ENCODE measurements at places on chromosomes 7 and 10.

DNA sequence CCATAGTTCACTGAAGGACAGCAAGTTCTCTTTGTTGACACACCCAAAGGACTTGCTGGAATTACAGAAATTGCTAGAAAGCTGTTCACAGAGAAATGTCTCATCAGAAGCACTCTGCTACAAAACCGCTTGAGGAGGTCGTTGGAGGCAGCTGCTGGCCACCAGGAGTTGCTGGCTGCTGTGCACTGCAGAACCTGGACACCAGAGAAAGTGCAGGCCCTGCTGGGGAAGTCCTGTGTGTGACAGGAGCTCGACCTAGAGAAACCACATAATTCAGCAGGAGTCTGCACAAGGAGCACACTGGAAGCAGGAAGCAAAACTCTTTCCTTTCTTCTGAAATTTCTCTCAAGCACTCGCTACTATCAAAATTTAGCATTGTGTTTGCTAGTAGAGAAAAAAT, 461.5 kb upstream of the GHITM start:
- no peak for DNase-seq

GRCh38 chr10:128263891-128264688, 137.9 kb upstream of the MKI67 start:
- DNase-seq = no peak

- DNase-seq = no peak
These were observed 252.8 kb downstream of the TRIL start for GRCh38 chr7:28705350-28705749.

DNA sequence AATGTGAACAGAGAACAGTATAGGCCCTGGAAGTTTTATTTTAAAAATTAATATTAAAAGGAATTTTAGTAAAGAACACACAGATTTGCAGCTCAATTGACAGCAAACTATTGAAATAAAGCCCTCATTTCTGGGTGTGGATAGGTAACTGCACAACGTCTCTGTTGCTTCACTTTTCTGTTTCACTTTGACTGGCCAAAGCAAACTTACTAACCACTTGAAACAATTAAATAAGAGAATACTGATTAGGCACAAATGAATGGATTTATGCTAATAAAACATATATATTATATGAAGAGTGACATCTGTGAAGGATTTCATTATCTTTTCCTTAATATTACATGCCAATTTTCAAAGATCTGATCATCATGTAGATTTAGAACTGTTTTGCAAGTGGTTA, 11.9 kb downstream of the ZNF804B start:
- DNase-seq = no peak

DNA sequence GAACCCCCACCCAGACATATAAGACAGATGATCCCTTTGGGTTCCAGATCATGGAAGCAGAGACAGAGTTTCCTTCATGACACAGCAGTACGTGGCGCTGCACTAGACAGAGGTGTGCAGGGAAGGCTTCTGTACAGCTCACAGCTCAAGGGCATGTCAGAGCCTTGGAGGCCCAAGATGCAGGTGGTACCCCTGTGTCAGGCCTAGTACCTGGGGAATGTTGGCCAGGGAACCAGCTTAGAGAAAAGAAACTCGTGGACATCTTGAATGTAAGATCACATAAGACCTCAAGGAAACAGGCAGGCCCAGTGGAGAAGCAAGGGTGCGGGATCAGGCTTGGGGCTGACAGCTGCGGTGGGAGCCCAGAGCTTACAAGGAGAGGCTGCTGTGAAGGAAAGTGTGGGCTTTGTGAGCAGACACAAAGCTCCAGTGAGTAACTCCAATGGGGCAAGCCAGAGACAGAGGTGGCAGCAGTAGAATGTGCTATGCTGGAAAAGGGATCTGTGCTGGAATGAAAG, 91.4 kb downstream of the WDFY4 start:
- no peak for DNase-seq

DNA sequence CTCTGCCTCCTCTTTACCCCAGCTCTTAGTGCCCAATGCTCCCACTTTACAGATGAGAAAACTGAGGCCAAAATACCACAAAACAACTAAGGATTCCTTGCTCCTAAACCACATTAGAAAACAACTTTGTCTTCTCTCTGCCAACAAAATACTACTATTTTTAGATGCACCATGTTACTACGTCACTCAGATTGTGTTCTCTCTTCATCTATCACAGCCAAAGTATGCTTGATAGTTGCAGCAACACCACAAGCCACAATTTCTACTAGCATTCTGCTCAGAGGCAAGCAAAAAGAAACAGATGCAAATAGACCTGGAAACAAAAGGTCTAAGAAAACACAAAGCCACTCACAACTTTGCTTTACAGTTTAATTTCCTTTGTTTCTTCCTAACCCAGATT, 3.3 kb upstream of the PDE1C start:
- DNase-seq = no peak

- DNase-seq = no peak
These were observed 20.6 kb downstream of the CUBN start for GRCh38 chr10:17109046-17109445.

All from T-helper 22 cell (primary cell).